ENCODE measurements at places on chromosomes 1 and 21. TPM values are rescaled to one million over a fixed set of nuclear protein-coding genes. Genes with fewer than 3 reads are reported as not detected.

Gene PADI2
- total RNA-seq, result not detected

Gene PBX1
- 78.0 TPM for total RNA-seq

Gene NBPF12
- 6.4 TPM for total RNA-seq

Gene SPATA21
- not detected for total RNA-seq

Gene OR6K3
- total RNA-seq, result not detected

Gene DYNLT4
- not detected for total RNA-seq

Gene ZNF672
- total RNA-seq, result 33.0 TPM

Gene MROH9
- not detected for total RNA-seq

Gene NUP133
- total RNA-seq, result 58.8 TPM

Gene HSD3B2
- not detected for total RNA-seq

Gene CELA2B
- not detected for total RNA-seq

Gene LINGO4
- total RNA-seq, result not detected

Gene RNF223
- 0.20 TPM for total RNA-seq

Gene KCNJ9
- total RNA-seq, result not detected

Gene CD1C
- total RNA-seq, result not detected

Gene CYP4A11
- total RNA-seq, result not detected

Gene GNAT2
- total RNA-seq, result not detected

Gene GPR25
- not detected for total RNA-seq

DNA sequence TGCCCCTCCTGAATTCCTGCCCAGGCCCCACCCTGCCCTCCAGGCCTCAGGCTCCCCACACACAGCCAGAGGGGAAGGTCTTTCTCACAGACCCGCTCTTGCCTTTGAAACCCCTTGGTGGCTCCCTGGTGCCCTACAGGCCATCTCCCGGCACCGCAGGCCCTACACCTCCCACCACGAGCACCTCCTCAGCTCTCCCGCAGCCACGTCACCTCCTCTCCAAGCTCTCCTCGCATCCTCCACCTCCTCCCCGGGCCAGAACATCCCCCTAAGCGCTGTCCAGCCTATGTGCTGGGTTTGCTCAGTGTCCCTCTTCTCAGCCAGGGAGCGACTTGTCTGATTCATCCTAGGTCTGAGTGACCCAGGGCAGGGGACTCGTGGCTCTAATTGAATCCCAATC lies 66.4 kb downstream of the DMRTB1 start:
- no peak for DNase-seq

- DNase-seq, result no peak
Observed at GRCh38 chr1:39393645-39394044, 97.8 kb upstream of the BMP8A start.

- DNase-seq, result no peak
Observed at GRCh38 chr1:77680173-77680572, 2.3 kb downstream of the ZZZ3 start.

- DNase-seq, result no peak
Observed at GRCh38 chr1:61093525-61094137, 11.3 kb downstream of the NFIA start.

GRCh38 chr1:54968551-54968950 lies 11.9 kb upstream of the TMEM61 start:
- no peak for DNase-seq

GRCh38 chr1:156539818-156540355 lies 32.5 kb downstream of the IQGAP3 start:
- DNase-seq, result no peak

DNA sequence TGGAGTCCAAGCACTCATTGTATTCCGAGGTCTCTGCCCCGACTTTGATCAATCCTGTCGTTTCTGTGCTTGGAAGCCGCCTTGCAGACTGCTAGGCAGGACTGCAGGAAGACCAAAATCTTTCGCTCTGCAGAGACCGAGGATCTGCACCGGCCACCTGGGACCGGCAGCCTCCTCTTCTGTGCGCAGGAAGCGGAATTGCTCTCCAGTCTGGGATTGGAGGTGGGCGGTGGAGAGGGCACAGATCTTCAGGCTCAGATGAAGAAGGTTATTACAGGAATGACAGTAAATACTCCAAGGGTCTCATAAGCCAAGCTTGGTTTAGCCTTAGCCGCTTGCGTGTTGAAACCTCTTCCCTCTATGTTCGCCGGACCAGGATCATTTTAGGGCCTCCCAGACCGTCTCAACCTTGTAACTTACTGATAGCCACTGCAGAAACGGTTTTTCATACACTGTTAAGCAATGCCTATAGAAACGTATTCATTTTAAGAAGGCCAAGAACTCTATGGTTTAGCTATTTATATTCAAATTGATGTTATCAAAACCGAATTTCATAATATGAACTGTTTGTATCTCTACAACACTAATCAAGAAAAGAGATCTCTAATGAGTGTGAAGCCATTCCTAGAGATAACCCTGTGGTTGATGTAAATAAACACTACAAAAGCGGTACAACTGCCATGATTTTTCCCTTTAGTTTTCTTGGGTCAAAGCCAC lies 1.1 kb downstream of the MIA3 start:
- DNase-seq, result no peak

GRCh38 chr1:15246960-15247614 lies at the start of gene FHAD1:
TSS of gene FHAD1 (plus strand) at chr1:15247223. CDS start at chr1:15251785, 4,562 bp downstream.
- peak; percentile 25 for DNase-seq

DNA sequence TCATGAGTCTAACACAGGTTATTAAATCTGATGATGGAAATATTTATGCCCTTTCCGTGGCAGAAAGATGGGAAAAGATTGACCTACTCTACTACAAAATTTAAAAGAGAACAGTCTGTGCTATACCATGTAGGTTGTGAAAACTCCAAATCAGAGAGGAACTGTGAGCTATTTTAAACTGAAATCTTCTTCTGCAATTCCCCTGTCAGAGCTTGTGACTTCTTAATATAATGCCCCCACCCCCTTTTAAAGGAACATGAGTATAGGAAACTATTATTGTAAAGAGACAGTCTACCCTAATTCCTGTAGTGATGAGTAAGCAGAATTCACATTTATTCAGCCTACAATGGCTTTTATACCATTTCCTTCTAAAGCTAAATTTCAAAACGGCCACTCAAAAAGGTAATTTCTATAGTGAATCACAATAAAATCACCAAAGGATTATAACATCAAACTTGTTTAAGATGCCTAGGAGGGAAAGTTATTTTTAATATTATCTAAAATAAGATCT lies 11.7 kb downstream of the DSCAM start:
- no peak for DNase-seq

GRCh38 chr1:32798191-32798590 lies 19.0 kb downstream of the YARS1 start:
- DNase-seq, result no peak

DNA sequence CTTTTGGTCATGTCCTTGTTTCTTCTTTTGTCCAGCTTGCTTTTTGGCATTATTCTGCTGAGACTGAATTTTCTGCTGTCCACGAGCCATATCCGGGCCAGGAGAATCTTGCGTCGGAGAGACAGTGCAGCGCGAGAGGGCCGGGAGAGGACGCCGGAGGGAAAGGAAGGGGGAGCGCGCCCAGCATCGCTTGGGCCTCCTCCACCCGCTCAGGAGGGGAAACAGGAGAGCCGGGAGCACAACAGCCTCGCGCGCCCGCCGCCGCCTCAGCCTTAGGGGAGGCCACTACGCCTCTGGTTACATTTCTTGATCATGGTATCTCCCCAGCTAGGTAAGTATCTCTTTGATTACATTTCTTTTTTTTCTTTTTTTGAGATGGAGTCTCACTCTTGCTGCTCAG lies 7.4 kb upstream of the DEGS1 start:
- DNase-seq, result no peak

DNA sequence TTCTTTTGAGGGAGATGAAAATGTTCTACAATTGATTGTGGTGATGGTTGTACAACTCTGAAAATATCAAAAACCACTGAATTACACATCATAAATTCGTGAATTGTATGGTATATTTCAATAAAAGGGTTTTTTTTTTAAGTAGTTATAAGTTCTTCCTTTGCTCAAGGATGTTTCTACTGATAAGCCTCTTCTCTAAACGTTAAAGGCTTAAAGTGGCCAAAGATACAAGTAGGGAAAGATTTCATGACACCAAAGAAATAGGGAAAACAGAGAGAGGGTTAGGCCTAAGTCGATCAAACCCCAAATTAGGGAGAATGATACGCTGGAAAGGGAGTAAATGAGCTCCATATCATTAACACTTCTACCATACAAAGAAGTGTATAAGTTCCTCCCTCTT lies 4.1 kb downstream of the KDM5B start:
- DNase-seq, result no peak

DNA sequence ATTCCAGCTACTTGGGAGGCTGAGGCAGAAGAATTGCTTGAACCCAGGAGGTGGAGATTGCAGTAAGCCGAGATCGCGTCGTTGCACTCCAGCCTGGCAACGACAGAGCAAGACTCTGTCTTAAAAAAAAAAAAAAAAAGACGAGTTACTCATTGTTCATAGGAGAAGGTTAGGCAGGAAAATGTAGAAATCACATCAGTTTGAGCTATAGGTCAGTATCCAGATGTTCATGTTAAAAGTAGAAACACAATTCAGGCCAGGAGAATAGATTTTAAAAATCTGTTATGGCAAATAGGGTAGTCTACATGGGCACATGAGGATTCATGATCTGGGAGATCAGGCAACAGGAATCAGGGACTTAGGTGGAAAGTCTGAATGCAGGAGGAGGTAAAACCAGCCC lies 57.7 kb downstream of the SELENOF start:
- no peak for DNase-seq

DNA sequence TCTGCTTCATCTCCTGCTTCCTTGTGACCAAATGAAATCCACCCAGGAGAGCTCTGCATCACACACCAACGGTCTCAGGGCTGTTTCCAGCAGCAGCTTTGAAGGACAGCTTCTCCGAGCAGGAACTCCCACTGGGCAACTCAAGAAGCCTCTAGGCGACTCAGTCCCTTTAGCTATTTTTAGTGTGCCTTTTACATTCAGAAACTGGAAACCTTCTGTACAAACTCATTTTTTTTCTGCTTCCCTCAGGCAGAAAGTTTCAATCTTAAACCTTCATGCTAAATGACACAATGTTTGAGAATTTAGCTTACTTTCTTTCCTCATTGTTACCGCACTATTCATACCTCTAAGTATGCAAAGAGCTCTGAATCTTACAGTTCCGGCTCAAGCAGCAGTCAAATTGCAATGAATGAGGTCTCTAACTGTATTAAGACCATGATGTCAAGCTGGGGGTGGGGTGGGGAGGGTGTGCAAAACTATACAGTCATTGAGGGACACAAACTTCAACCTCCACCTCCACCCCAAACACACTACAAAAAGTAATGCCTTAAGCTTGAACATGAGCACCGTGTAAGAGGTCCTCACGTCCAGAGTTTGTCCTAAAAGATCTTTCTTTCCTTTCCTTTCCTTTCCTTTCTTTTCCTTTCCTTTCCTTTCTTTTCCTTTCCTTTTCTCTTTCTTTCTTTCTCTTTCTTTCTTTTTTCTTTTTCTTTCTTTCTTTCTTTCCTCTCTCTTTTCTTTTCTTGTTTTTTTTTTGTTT lies 16.4 kb upstream of the TARBP1 start:
- DNase-seq, result no peak

DNA sequence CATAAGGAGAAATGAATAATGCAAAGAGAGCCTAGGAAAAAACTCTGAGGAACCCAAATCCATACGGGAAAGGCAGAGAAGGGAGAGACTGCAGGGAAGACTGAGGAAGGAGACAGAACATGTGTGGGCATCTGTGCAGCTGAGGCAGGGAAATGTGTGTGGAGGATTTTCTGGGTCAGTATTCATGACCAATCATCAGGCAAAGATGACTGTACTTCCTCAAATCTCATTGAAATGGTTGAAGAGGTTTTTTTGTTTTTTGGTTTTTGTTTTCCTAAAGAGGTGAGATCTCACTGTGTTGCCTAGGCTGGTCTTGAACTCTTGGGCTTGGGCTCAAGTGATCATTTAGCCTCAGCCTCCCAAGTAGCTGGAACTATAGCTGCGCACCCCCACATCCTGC lies 15.7 kb downstream of the DIP2A start:
- DNase-seq, result no peak

GRCh38 chr1:93541045-93541444 lies 93.1 kb downstream of the FNBP1L start:
- no peak for DNase-seq

DNA sequence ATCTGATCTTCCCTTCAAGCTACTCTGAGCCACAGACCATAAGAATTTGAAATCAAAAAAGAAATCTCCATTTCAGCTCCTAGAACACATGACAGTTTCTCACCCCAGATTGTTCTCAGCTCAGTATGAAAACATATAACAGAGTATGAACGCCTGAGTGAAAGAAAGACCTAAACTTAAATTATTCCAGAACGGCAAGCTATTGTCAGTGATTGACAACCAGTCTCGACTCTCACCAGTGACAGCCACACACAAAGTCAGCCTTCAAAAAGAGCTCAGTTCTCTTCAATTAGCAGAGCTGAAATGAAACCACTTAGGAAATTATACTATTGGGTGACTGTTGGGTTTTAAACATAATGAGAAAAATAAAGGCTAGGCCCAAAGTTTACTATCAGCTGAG lies 312.8 kb downstream of the OMA1 start:
- no peak for DNase-seq

- no peak for DNase-seq
Observed at GRCh38 chr1:12405325-12406210, 175.7 kb downstream of the VPS13D start.

DNA sequence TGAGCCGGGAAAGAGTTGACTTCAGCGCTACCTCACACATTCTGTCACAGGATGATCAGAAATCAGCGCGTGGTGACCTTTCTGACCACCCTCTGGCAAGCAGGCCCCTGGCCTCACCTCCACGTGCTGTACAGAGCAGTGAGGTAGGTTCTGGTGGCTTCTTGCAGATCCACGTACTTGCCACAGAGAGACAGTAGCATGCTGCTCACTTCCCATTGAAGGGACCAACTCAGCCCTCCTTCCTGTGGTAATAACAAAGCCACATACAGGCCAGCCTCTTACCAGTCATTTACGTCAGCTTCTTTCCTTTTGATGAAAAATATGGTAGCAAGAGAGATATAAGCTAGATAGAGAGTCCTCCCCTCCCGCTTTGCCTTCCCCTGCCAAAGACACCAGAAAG lies 200.7 kb downstream of the CHRM3 start:
- no peak for DNase-seq

DNA sequence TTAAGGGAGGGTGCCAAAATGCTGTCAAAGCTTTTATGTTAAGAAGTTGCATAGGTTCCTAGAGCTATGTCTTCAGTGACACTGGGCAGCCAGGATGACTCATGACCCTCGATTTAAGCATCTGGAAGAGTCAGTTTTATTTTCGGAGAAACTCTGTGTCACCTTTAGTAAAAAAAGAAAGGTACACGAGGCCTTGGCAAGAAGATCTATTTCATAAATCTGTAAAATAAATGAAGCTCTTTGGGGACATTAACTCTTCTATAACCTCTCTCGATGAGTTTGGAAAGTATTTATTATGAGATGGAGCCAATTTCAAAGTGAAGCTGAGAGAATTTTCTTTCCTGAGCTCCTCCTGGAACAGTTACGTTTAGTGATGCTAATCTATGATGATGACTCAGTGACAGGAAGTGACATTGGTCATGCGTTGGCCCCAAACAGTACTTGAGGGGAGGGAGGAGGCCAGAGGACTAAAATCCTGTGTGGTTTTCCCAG lies 156.5 kb downstream of the HLX start:
- peak; percentile 15 for DNase-seq

GRCh38 chr1:232629250-232630046 lies 485 bp downstream of the SIPA1L2 start:
- DNase-seq, result peak; percentile 17
